A673 (cell line): ENCODE measurements at places on chromosomes 5 and 9. TPM values are rescaled to one million over a fixed set of nuclear protein-coding genes. Genes with fewer than 3 reads are reported as not detected.
A peak's percentile ranks its signal among the peaks of the same experiment; 100 is the strongest.

DNA sequence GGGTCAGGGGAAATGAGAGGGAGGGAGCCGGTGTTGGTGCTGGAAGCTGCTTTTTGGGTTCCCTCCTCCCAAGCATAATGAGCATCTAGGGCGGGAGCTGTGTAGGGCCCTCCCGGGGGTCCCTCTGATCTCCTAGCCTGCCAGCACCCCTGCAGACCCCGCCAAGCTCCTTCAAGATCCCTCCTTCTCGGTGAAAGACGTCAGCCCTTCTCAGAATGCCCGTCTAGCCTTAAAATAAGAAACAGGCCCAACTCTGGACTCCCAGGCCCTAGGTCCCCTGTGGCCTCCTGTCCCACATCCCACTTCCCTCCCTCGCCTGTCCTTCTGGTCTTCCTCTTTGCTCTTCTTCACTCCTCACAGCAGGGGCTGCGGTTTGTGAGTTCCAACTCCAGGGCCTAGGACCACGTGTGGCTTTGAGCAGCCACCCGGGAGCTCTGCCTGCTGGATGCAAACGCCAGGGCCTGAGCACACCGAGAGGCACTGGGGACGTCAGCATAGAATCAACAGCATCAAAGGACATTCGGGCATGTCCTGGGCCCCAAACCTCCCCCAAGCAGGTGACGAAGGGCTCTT, 8.8 kb upstream of the SCGB3A1 start:
- no peak for DNase-seq

- no peak for DNase-seq
These were observed 6.6 kb downstream of the FBP1 start for GRCh38 chr9:94632737-94633136.

- DNase-seq, result no peak
These were observed 2.9 kb upstream of the MACIR start for GRCh38 chr5:103255691-103256090.

DNA sequence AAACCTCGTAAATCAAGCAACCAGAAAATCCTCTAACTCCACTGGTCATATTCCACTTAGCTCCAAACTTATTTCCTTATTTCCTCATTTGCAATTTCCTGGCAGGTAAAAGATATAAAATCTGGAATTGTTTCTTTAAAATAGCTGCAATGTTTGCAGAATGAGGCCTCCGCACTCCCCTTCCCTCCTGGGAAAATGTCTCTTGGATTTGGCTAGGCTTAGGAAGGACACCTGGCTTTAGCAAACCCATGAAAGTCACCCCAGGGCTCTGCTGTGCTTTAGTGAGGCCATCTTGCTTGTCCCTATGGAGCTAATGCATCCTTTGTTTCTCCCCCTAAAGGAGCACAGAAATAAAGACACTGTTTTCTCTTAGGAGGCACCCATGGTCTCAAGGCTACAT, 10.5 kb downstream of the ARSB start:
- DNase-seq, result no peak

GRCh38 chr5:43659075-43659474, 56.1 kb downstream of the NNT start:
- no peak for DNase-seq

- no peak for DNase-seq
These were observed 194.8 kb downstream of the AUH start for GRCh38 chr9:91166796-91167366.

GRCh38 chr5:142492781-142493281, 168.0 kb upstream of the SPRY4 start:
- peak; percentile 65 for DNase-seq

DNA sequence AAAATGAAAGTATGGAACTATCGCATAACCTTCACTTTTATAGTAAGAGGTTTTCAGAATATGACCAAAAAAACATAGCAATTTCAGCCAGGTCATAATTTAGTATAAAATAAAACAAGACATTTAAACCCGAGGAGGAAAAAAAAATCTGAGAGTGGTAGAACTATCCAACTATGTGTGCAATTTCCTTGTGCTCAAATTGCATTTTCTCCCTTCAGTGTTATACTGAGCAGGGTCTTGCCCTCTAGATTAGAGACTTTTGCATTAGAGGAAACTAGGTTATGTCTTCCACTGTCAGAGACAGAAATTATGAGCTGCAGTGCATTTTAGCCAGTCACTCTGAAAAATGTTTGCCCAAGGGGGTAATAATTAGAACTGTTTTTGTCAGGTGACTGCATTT, 330.6 kb downstream of the NR2F1-AS1 start:
- no peak for DNase-seq

GRCh38 chr9:108178318-108178717, 677.5 kb downstream of the ACTL7B start:
- no peak for DNase-seq

DNA sequence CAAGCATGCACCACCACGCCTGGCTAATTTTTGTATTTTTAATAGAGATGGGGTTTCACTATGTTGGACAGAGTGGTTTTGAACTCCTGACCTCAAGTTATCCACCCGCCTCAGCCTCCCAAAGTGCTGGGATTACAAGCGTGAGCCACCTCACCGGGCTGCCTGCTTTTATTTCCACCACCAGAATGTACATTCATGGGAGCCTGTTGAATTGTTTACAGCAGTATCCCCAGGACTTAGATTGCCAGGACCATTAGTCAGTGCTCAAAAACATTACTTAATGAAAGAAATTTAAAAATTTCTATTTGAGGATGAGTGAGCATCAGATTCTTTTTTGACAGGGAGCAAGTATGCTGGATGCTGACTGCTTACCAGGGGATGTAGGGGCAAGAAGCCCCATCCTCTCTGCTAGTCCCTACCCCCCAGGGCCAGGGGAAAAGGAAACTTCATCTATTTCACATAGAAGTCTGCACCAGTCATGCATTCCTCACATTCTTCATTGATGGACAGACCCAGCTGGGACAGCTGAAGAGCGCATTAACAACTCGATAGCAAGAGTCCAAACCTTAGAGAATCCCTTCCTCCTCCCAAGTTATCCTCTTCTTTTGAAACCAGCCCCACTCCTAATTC, 10.3 kb upstream of the RGMB start:
- DNase-seq, result no peak

GRCh38 chr9:118295413-118295812, 591.2 kb downstream of the TLR4 start:
- DNase-seq, result no peak

- no peak for DNase-seq
These were observed 132.0 kb downstream of the CRB2 start for GRCh38 chr9:123487944-123488548.

DNA sequence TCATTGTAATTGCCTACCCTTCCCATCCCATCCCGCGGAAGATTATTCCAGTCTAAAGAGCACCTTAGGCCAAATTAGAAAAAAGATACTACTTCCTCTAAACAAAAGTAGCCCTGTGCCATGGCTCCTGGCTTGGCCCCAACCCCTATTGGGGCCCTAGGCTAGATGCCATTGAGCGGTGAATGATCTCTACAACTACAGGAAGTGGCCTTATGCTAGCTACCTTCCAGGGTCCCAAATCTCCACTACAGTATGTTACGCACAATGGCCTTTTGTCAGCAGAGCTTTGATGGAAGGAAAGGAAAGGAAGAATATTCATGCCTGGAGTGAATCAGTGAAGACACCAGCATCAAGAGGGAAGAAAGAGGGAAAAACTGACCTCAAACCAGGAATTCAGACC, 73.3 kb upstream of the OSMR start:
- no peak for DNase-seq

DNA sequence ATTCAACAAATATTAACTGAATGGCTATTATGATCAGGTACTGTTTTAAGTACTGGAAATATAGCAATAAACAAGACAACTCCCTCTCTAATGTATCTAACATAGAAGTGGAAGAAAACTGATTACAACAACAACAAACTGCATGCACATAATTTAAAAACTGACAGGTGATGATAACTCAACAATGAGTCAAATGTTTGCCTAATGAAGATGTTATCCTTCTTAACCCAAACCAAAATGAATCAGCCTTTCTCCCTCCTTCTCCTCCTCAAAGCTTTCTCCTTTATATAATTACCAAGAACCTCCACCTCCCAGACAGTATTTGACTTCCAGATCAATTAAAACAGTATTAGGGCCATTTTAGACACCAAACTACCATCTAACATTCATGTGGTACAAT, 49.3 kb downstream of the RICTOR start:
- DNase-seq, result no peak

DNA sequence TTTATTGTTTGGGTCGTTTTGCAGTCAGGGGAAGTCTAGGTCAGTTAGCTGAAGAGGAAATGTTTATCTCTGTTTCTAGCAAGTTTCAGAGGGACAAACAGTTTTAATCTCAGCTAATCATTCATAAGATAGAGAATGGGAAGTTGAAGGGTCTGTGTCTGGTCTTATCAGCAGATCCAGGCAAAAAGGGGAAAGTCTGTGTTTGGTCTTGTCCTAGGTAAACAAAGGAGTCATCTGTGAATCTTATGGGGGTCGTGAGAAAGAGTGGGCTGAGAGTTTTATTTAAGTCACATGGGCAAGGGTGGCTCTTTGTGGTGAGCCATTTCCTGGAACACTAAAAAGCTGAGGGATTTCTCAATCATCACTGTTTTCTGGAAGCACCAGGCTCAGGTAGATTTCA, 5.6 kb upstream of the SNCAIP start:
- no peak for DNase-seq

DNA sequence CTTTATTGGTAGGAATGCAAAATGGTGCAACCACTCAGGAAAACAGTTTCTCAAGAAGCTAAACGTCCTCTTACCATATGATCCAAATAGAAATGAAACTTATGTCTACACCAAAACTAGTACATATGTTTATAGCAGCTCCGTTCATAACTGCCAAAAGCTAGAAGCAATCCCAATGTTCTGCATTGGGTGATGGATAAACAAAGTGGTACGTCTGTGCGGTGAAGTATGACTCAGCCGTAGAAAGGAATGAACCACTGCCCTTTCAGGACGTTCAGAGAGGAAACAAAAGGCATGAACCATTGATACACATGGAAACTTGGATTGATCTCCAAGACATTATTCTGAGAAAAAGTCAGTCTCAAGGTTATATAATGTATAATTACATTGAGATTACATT, 27.6 kb downstream of the HNRNPH1 start:
- no peak for DNase-seq

DNA sequence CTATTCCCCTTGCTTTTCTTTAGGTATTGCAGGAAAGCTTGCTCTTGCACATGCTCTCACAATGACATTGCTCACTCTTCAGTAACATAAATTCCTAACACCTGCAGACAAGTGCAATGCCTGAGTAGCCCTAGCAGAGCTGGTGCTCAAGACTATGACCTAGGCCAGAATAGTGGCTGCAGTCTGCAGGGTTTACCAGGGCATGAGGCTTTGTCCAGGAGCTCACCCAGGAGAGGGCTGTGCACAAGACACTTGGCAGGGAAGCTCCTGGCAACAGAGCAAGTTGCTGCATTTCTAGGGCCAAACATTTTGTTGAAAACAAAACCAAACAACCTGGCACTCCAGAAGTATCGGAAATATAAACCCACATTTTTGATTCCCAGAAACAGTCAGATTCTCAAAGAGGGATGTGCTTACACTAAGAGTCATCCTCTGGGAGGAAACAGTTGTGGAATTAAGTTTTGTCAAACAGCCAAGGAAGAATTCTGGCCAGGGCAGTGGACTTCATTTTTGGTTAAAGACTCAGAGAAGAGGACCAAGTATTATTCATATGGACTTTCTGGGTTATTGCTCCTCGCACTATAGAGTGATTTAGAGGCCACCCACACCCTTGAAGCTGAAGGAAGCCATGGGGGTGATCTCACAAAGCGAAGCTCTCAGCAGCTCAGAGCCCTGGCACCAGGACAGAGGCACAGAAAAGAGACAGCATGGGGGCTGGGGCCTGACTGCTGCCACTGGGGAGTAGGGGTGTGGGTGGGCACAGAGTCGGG, 44.9 kb downstream of the MACROH2A1 start:
- no peak for DNase-seq

GRCh38 chr9:26013199-26013598, 335.0 kb upstream of the TUSC1 start:
- DNase-seq, result no peak

GRCh38 chr9:343773-344172, 129.1 kb downstream of the DOCK8 start:
- DNase-seq, result no peak

GRCh38 chr5:172064358-172064757, 57.9 kb upstream of the FBXW11 start:
- no peak for DNase-seq

GRCh38 chr5:85345818-85346217, 961.1 kb upstream of the EDIL3 start:
- no peak for DNase-seq

- DNase-seq, result no peak
These were observed 155.4 kb downstream of the GOLPH3 start for GRCh38 chr5:32018476-32019436.

DNA sequence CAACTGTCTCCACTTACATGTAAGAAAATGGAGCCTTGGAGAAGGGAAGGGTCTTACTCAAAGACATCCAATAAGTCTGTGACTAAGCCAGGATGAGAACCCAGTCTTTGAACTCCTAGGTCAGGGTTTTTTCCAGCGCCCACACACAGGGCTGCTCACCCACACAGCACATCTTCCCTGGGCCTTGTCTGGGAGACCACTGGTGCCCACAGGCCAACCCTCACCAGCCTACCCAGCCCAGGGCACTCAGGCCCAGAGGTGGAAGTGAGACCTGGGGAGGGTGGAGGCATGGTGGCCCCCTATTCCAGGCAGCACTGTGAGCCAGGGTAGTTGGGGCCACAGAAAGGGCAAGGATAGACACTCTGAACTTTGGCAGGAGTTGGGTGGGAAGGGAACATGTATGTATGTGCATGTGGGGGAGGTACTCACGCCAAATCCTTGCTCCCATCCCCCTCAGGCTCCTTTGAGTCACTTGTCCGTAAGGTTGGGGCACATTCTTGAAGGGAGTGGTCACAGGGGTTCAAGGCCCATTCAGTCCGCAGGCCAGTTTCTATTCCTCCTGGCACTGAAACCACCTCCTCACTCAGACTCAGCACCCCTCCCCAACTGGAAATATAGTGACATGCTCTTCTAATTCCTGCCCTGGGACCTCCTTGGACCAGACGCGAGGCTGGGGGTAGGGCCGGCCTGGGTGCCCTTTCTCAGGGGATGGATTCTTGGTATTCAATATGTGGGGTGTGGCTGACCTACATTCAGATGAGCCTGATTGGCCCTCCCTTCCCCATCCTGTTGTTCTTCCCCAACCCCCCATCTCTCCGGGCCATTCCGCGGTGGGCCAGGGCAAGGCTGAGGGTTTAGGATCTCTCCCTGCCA, 2.9 kb upstream of the SLC4A9 start:
- no peak for DNase-seq

- DNase-seq, result no peak
These were observed 1.7 kb upstream of the SPARC start for GRCh38 chr5:151688436-151688835.

MOB3B gene
- 0.19 and 0.31 TPM in 2 replicates for total RNA-seq

CATSPER3 gene
- 0.90 and 1.0 TPM in 2 replicates for total RNA-seq

PDLIM4 gene
- total RNA-seq, result 6.0 and 8.9 TPM in 2 replicates

INSYN2B gene
- total RNA-seq, result 5.6 and 10.8 TPM in 2 replicates

DNAJB5 gene
- 11.9 and 13.0 TPM in 2 replicates for total RNA-seq

OCLN gene
- 13.3 and 14.1 TPM in 2 replicates for total RNA-seq
